ENCODE measurements at places on chromosomes 6 and 20. TPM values are rescaled to one million over a fixed set of nuclear protein-coding genes. Genes with fewer than 3 reads are reported as not detected.

SIRPD gene
- total RNA-seq: 0.28 TPM

ASIP gene
- not detected for total RNA-seq

NEURL2 gene
- total RNA-seq: 1.5 TPM

RSPO4 gene
- 0.25 TPM for total RNA-seq

STMN3 gene
- total RNA-seq: 127 TPM

DDAH2 gene
- 3.0 TPM for total RNA-seq

UNC5CL gene
- total RNA-seq: 2.5 TPM

RIN2 gene
- 0.33 TPM for total RNA-seq

All from CD4-positive, alpha-beta T cell (primary cell).